ENCODE measurements at places on chromosomes 6 and 20.
A peak's percentile ranks its signal among the peaks of the same experiment; 100 is the strongest.

DNA sequence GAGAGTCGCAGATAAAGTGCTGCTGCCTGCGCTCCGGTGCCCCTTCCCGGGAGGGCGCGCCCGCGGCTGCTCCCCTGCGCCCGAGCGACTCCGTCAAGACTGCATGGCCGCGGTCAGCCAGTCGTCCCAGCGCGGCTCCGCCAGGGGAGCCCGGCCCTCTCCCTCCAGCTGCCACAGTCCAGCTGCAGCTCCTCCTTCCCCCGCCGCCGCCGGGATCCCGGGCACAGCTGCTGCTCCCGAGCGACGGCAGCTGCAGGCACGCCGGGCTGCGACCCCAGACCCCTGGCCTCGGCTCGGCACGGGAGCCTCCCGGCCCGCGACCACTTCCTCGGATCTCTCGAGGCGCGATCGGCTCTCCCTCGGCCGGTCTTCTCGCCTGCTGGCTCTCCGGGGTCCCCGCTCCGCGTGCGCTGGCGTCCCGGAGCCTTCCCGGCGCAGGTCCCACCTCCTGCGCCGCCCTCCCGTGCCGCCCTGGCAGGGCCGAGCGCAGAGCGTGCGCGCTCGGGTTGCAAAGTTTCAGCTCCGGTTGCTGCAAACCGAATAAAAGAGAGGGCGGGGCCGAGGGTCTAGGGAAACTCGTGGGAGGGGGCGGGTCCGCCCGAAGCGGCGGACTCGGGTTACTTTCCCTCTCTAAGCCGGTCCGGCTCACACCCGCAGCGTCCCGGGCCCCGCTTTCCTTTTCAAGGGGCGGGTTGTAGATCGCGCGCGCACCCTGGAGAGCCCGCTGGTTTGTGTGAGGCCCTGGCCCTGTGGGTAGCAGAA is at the start of gene CNKSR3:
Gene CNKSR3, minus strand, starts transcription at position 542 of the 762 bp plus-strand sequence. CDS start 571 bp downstream, outside the sequence.
- no peak for DNase-seq

DNA sequence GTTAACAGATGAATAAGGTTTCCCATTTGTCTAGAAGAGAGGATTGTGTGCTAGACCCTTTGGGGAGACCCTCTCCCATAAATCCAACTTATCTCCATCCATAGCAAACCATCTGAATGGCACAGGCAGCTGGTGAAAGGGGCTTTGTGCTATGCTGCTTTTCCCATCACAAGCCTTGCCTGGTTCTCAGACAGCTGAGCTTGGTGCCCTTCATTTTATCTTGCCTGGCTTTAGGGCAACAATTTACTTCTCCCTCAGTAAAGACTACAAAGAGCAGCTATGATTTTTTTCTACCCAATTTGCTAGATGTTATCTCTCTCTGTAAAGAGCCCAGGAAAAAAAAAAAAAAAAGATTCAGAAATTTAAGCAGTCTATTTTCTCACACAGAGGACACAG is 117.0 kb upstream of the COL21A1 start:
- DNase-seq, result no peak

DNA sequence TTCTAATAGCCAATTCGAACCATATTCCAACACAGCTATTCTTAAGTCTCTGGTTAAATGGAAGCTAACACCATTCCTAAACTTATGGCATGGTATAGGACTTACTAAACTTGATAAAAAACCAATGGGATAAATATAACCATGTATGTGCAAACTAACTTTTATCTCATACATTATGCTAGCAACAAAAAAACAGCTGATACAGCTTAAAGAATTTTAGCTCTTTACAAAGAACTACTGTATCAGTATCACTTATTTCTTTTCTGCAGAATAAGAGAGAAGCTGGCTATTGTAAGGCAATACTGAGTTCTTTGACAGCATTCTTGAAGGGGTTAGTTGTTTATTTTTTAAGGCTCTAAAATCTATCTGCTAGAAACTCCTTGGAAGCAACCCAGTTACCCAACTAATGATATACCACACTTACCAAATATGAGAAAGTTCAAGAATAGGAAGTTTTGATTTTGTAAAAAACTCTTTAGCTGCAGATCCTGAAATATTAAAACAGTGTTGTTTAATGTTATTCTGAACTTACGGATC is 44.9 kb downstream of the REPS1 start:
- DNase-seq, result no peak

- DNase-seq, result no peak
These were observed 4.2 kb upstream of the GPR31 start for GRCh38 chr6:167161851-167162467.

DNA sequence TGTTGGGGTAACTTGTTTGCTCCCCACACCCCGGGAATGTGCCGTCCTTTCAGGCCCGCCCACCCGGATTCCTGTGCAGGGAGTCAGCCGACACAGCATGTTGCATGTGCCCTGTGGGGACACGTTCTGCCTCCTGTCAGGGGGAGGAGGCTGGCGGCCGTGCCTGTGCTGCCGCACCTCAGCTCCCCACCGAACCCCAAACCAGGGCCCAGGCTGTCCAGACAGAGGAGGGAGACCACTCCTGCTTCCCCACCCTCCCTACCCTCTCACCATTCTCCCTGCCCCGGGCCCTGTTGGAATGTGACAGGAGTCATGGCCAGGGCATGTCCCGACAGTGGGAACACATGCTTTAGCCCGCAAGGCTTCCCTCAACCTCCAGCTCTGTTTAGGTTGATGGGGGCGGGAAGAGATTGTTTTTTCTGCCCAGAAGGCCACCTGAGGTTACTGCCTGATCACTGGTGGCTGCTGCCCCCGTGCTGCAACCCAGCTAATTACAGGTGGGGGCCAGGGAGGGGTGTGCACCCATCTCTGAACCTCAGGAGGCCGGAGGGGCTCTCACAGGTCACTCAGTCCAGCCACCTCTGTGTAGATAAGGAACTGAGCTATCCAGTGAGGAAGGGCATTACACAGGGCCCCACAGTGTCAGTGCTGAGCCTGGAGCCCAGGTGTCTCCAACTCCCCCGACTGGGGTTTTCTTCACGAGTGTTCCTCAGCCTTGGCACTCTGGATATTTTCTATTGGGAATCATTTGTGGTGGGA is 13.6 kb downstream of the LRRC73 start:
- no peak for DNase-seq

GRCh38 chr20:31475472-31476293 is 595 bp downstream of the REM1 start:
- DNase-seq, result no peak

- DNase-seq, result no peak
These were observed 14.8 kb downstream of the ABT1 start for GRCh38 chr6:26611599-26611998.

GRCh38 chr6:151904631-151905030 is 97.1 kb downstream of the ESR1 start:
- DNase-seq, result no peak

DNA sequence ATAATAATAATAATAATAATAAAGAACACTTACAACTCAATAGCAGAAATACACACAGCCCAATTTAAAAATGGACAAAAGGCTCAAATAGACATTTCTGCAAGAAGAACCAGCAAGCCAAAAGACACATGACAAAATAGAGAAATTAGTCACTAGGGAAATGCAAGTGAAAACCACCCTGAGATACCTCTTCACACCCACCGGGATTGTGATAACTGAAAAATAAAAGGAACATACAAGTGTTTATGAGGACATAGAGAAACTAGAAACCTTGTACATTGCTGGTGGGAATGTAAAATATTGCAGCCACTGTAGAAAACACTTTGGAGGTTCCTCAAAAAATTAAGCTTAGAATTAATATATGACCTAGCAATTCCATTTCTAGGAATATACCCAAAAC is 59.2 kb downstream of the ZDHHC14 start:
- no peak for DNase-seq

DNA sequence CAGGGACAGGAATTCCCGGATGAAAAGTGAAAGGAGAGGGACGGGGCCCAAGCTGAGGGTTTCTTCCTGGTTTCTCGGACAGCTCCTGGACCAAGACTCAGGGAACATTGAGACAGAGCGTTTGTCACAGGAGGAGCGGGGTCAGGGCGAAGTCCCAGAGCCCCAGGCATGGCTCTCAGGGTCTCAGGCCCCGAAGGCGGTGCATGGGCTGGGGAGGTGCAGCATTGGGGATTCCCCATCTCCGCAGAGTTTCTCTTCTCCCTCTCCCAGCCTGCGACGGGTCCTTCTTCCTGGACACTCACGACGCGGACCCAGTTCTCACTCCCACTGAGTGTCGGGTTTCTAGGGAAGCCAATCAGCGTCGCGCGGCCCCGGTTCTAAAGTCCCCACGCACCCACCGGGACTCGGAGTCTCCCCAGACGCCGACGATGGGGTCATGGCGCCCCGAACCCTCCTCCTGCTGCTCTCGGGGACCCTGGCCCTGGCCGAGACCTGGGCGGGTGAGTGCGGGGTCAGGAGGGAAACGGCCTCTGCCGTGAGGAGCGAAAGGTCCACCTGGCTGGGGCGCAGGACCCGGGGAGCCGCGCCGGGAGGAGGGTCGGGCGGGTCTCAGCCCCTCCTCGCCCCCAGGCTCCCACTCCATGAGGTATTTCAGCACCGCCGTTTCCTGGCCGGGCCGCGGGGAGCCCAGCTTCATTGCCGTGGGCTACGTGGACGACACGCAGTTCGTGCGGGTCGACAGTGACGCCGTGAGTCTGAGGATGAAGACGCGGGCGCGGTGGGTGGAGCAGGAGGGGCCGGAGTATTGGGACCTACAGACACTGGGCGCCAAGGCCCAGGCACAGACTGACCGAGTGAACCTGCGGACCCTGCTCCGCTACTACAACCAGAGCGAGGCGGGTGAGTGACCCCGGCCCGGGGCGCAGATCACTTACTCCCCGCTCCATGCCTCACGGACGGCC is 54.6 kb upstream of the POLR1H start:
- DNase-seq, result peak; percentile 9

GRCh38 chr20:50213531-50214106 is 23.0 kb downstream of the CEBPB start:
- DNase-seq, result no peak

DNA sequence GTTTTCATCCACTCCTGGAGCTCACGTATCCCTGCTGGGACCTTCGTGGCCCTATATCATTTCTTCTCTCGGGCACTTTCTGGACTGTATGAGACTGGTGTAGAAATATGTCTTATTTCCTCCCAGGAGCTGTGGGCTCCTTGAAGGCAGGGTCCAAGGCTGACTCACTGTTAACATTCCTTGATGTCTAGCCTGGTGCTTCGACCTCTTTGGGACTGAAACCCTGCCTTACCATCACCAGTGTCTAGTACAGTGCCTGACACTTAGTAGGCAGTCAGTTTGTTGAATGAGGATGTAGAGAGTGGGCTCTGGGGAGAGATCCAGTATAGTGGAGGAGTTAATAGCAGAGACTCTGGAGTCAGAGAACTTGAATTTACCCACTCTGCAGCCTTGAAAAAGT is 23.6 kb downstream of the POFUT1 start:
- no peak for DNase-seq

DNA sequence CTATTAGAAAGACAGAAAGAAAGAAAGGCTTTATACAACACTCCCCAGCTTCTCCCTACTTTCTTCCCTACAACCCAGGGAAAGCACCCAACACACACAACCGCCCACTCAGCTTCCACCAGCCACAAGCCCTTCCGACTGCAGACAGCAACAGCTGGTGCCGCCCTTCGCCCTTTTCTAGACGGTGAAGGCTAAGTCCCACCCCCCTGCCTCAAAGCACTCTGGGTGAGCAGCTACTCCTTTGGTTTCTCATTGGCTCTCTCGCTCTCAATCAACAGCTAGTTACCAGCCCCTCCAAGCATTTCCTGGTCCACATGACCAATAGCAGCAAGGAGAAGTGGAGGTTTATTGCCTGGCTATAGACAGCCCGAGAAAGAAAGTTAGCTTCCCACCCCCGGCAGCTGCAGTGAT is 230.1 kb upstream of the MOCS1 start:
- DNase-seq, result no peak

GRCh38 chr20:35942243-35942642 is 12.1 kb downstream of the SCAND1 start:
- DNase-seq, result no peak

DNA sequence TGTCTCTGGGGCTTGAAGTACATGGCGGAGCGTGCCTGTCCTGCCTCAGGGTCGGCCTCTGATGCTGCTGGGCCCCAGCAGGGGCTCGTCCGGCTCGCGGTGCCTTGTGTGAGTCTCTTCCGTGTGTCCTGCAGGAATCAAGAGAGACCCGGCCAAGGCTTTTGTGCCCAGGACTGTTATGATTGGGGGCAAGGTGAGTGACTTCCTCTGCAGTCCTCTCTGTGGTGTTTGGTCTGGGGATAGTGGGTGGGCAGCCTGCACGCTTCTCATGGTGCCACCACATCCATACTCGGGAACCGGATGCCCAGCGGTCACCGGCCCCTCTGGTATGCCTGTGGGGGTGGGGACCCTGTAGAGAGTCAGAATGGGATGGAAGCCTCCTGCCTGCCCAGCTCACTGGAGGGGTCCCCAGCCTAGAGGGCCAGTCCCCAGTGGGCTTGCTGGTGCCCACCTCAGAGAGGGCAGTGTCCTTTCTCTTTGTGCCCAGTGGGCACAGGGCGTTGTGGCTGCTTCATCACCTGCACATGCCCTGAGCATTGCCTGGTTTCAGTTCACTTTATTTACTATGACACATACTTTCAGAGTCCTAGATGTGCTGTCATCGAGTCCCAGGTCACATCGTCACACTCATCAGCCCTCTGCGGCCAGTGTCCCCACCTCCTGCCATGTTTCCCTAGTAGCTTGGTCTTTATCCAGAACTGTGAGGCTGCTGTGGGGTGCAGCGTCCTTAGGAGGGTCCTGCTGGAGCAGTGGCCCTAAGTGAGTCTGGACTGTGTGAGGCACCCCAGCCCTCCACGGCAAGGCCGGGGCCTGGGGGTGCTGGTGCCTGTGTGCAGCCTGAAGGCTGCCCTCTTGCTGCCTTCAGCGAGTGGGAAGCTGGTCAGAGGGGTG is 40.7 kb downstream of the PYGB start:
- no peak for DNase-seq

- DNase-seq, result peak; percentile 37
These were observed 84.9 kb upstream of the NAA20 start for GRCh38 chr20:19932170-19932667.

GRCh38 chr6:99993146-99993532 is 884 bp downstream of the MCHR2 start:
- DNase-seq, result no peak

DNA sequence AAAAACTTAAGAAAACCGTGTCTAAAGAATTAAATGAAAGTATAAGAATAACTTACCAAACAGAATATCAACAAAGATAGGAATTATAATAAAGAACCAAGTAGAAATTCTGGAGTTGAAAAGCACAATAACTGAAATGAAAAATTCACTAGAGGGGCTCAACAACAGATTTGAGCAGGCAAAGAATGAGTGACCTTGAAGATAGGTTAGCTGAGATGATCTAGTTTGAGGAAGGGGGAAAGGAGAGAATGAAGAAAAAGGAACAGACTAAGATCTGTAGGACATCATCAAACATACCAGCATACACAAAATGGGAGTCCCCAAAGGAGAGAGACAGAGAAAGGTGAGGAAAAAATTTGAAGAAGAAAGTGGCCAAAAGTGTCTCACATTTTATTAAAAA is 37.7 kb upstream of the TULP1 start:
- no peak for DNase-seq

GRCh38 chr20:37999526-38000263 is 33.6 kb downstream of the TTI1 start:
- DNase-seq, result no peak
